ENCODE measurements at places on chromosomes 11 and 22.

- peak; percentile 88 for DNase-seq
Observed at GRCh38 chr11:130448416-130449309, at the start of gene ADAMTS15. Gene ADAMTS15 (plus strand): TSS chr11:130448645. CDS start chr11:130448974, 329 bp downstream.

DNA sequence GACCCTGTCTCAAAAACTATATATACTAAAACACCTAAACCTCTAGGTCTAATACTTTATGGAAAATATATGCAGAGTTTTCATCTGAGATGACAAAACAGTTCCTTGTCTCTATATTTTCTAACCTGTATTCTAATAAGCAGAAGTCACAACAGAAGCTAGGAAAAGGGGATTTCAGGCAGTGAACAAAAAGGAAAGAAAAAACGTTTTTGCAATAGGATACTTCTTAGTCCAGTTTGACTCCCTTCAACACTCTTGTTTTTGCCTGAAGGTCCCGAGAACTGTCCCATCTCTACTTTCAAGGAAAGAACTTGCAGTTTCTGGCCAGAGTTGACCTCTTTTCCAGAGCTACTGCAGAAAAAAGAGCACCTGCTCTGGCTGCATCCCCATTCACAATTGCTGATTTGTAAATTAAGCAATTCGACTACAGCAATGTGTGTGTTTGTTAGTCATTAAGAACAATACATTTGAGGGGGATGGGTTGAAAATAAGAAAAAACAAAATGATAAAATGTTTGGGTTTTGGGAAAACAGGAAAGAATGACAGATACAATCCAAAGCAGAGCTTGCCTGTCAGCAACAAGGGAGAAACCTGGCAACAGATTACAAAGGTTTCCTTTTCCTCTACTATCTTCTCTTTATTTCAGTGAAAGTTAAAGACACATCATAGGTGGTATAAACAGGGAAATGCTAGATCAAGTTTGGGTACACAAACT is 160.0 kb downstream of the FCHSD2 start:
- DNase-seq = no peak

DNA sequence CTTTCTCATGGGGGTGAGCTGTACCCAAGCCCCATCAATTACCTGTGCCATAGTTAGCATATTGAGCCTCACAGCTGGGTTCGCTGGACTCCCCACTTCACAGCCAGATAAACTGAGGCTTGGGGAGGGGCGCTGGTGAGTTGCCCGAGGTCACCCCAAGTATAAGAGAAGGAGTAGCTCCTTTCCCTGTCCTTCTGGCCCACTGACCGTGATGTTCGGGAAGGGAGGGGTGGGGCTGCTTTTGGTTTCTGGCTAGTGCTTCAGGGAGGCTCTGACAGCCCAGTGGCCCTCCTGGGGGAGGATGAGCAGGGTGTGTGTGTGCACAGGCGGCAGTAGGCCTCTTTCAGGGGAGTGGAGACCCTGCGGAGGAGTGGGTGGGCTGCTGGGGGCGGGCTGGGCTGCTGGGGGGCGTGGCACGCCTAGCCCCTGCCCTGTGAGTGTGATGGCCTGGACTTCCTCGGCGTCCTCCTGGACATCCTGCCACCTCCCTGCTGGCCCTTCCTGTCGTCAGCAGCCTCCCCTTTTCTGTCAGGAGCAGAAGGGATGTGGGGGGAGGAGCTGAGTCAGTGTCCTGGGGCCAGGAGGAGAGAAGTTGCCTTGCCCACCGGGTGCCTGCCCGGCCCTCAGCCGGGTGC is 50.3 kb downstream of the TRIOBP start:
- DNase-seq = no peak

DNA sequence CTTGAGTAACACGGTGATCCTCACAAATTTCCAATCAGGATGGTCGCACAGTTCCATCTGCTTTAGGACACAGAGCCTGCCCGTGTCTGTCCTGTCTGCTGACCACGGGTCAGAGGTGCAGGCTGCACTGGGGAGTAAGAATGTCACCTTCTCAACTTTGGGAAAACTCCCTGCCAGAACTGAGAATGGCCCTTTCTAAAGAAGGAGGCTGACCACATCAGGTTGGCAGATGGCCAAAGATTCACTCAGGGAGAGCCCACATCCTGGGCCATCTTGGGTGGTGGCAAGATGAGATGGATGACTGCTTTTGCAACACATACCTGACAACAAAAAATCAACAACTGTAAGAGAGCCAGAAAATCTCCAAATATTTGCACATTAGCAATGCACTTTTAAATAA is 101.9 kb downstream of the IGLL1 start:
- DNase-seq = no peak

DNA sequence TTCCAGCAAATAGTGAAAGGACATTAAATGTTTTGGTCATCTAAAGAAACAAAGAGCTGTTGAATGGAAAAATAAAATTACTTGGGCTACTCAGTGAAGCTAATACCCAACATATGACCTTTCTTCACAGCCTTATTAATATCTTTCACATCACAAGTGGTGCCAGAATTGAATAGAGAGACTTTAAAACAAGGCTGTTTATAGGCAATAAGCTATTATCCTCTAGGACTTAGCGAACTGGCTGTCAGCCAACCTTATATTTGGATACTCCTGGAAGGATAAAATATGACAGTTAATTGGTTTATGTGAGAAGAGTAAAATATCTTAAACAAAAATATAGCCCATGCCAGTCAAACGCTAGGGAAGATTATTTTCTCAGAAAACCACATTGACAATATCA is 225.5 kb upstream of the BLID start:
- no peak for DNase-seq

DNA sequence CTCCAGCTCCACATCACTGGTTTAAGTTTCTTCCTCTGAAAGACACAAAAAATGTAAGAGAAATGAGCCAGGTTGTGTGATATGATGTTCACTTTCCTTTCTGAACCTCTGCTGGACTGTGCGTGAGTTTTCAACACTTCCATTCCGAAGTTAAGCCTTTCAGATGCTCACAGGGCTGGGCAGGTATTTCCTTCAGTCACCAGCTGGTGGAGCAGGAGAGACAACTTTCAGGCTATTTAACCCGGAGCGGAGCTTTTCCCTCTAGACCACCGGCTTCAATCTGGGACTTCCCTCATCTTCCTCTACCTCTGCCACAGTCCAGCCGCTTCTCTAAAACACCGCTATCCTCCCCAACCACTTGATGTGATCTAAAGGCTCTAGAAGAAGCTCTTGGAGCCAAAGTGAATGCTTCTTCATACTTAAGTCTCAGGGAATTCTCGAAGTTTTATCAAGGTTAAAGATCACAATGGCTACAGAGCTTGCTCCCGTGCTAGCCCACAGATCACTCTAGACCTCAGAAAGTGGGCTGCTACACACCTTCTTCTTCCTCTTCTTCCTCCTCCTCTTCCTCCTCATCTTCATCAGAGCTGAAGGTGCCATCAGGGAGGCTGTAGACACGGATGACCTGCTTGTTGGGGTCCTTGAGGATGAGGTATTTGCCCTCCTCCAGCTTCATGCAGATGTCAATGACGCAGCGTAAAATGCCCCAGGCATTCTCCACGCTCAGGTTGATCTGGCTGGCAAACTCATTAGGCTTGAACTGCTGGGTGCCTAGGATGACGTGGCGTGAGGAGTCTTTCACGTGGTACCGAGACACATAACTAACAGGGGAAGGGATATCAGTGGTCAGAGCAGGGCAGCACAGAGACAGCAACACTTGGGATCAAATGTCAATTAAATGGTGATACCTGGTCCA is 4.4 kb upstream of the FOXRED2 start:
- DNase-seq = peak; percentile 50

DNA sequence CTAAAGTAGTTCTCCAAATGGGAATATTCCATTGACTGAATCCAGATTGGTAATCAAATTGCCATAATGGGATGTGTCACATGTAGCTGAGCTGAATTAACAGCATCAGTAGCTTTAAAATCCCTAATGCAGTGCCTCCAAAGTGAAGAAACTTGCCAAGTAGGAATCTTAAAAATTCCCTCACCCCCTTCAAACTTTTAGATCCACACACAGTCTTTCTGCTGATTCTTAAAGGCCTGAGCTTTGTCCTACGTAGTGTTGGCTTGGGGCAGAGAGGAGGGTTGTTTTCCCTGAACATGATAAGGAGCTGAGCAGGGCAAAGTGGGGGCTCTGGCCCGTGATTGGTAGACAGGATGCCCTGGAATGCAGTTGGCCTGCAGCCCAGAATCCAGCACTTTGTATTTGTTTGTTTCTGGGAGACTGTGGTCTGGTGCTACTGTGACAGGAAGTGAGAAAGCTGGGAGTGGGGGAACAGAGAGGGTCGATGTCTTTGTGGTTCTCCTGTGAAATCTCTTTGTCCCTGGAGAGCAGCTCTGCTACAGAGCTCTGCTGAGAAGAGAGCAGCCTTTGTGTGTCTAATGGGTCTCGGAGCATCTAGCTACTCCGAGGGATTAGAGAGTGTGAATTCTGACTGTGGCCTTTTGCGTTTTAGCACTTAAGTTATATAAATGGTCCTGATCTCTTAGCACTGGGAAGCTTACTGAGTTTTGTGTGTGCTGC is 16.9 kb downstream of the CTNND1 start:
- DNase-seq = peak; percentile 29

- no peak for DNase-seq
Observed at GRCh38 chr11:117820071-117820470, 4.5 kb downstream of the FXYD2 start.

DNA sequence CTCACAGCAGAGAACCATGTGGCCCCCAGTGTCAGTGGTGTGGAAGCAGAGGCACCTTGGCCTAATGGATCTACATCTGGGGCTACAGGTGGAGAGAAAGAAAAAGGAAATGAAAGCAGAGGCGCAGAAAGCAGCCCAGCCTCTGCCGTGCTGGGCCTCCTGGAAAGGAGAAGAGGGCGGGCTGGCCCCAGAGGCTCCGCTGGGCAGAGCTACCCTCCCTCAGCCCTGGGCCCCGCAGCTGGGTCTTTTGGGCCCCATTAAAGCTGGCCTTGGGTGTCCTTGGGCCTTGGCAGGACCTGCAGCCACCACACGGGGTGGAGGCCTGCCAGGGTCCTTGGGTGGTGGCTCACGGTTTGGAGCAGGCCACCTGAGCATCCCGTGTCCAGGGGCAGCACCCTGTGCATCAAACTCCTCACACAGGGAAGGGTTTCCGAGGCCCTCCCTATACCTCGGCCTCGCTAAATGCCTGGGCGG is 31.6 kb upstream of the GAL start:
- no peak for DNase-seq

- no peak for DNase-seq
Observed at GRCh38 chr11:77042111-77042726, 8.0 kb downstream of the B3GNT6 start.

DNA sequence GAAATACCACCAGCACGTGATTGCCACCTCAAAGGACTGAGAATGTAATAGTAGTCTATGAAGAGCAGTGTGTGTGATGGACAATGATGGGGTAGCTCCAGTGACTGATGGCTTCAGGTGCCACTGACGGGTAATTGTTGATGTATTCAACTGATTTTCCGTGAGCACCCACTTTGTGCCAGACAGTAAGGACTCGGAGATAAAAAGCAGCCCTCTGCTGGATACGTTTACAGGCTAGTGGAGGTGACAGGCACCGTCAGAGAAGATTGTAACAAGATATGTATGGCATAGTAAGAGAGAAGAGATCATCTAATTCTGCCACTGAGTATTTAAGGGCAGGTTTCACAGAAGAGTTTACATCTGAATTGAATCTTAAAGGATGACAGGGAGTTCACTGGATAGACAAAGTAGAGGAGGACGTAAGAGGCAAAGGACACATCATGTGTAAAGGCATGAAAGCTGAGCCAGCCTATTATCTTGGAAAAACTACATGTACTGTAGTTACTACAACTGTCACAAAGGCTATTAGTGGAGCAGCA is 1.1 kb upstream of the ENTHD1 start:
- DNase-seq = no peak

- no peak for DNase-seq
Observed at GRCh38 chr11:44863231-44863630, 87.5 kb downstream of the TP53I11 start.

- no peak for DNase-seq
Observed at GRCh38 chr11:70914496-70914895, 337.9 kb downstream of the SHANK2 start.

GRCh38 chr11:12007230-12007593 is 1.2 kb downstream of the DKK3 start:
- DNase-seq = no peak

GRCh38 chr11:119029340-119030028 is 1.2 kb downstream of the SLC37A4 start:
- DNase-seq = peak; percentile 18

Data from 8988T (cell line).